ENCODE measurements at places on chromosomes 2 and 18. TPM values are rescaled to one million over a fixed set of nuclear protein-coding genes. Genes with fewer than 3 reads are reported as not detected.

The ARHGEF4 gene
- total RNA-seq = 4.2 TPM

The FLACC1 gene
- 0.76 TPM for total RNA-seq

The TEX44 gene
- not detected for total RNA-seq

The CCDC121 gene
- total RNA-seq = 0.40 TPM

The MC5R gene
- total RNA-seq = not detected

The CNTNAP5 gene
- not detected for total RNA-seq

- DNase-seq = no peak
Measured at GRCh38 chr2:164777847-164778461, 63.7 kb downstream of the COBLL1 start.

DNA sequence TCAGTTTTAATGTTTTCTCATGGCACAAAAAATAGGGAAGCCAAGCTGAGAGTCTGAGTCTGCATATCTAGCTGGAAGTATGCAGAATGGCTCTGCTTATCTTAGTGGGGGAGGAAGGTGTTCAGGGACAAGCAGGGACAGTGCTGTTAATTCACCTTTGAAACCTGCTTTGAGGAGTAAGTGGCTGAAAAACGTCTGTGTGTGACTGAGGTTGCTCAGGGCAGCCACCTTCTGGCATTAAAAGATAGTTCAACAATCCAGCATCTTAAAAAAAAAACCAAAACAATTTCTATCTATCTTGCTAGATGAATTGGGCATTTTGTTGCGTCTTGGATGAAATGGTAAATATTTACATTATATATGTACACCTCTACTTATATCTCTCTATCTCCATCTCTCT, 2.0 kb upstream of the TRPM8 start:
- DNase-seq = no peak

DNA sequence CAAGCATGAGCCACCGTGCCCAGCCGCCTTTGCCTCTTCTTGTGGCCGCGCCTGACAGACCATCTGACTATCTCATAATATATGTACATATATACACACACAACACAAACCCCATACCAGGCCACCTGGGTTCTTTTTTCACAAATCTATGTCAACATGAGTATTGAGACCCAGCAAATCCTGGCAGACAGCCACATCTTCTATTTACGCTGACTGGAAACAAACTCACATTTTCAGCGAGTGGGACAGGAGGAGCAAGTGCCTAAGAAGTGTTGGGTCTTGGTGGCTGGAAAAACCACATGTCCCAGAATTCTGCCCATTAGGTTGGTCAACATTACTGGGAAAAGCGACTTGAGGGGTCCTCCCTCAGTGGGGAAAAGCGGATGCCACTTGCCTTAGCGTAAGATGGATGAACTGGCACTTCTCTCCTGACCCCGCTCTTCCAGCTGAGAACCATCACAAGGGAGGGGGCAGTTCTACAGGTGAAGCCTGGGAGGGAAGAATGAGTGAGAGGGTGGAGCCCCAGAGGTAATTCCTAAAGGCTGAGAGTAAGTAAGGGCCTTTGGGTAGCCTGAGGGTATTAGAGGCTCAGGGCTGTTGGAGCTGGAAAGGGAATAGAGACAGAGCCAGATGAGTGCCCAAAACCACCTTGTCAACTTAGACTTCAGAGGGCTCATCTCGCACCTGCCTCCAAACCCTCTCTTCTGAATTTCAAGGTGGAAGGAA, 1.9 kb downstream of the SCYGR3 start:
- DNase-seq = no peak

DNA sequence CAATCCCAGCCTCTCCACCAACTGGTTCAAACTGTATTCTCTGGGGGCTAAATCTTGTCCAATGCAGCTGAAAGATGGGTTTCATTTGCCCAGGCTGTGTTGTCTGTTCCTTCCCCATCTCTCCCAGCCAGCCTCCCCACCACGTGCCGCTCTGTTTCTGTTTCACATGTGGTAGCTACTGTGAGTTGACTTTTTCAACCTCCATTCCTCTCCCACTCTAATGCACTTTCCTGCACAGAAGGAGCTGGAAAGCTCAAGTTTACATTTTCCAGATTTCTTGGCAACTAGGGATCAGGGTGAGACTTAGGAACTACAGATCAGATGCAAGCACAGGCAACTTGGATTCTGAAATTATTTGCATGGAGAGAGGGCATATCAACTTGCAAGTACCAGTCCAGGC, 19.0 kb upstream of the NPAS2 start:
- no peak for DNase-seq

- no peak for DNase-seq
Measured at GRCh38 chr2:215466097-215466909, 30.4 kb upstream of the FN1 start.

- peak; percentile 60 for DNase-seq
Measured at GRCh38 chr2:218290316-218291261, 1.7 kb downstream of the TMBIM1 start.

- DNase-seq = no peak
Measured at GRCh38 chr18:59379772-59380522, 20.9 kb upstream of the LMAN1 start.

GRCh38 chr2:49288902-49289700, 134.8 kb upstream of the FSHR start:
- no peak for DNase-seq
